ENCODE measurements at places on chromosomes 12 and 14.

GRCh38 chr14:98298481-98299244, 973.3 kb downstream of the BCL11B start:
- no peak for DNase-seq

DNA sequence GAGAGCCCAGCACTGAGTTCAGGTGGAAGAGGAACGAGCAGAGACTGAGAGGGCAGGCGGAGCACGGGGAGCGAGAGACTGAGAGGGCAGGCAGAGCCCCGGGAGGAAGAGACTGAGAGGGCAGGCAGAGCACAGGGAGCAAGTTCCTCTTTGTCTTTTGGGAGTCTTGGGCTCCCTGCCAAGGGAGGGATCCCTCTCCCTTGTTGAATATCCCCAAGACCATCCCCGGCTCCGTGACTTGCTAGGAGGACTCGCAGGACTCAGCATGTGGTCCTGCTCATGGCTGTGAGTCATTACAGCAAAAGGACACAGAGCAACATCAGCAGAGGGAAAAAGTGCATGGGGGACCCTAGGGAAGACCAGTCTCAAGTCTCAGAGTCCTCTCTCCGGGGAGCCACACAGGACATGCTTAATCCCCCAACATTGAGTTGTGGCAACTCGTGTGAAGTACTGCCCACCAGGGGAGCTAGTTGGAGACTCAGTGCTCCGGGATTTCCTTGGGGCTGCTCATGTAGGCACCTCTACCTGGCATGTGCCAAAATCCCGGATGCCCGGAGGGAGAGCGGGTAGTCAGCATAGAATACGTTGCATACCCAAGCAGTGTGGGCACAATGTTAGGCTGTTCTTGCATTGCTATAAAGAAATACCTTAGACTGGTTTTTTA, 81.0 kb downstream of the CCDC92 start:
- peak; percentile 74 for DNase-seq

DNA sequence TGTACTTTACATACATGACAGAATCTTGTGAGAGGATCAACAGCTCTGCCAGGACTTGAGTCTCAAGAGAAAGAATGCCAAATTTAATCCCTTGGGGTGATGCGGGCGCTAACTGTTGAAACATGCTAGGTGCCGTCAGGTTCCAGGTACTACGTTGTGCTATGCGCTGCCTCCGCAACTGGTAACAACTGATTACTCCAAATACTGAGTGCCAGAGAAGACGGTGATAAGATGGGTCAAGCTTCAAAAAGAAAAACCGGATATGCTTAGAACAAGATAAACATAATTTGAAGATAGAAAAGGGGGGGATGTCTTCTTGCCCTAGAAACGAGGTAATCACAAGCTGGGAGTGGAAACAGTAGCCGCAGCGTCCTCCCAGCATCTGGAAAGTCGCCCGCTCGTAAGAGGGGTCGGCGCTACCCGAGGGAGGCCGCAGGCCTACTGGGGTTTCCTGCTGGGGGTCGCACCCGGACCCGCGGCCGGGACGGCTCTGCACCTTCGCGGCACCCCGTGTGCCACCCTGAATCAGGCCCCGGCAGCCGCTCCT, 678 bp downstream of the ZBTB25 start:
- no peak for DNase-seq

- DNase-seq, result no peak
These were observed 37.0 kb upstream of the ANO2 start for GRCh38 chr12:5982106-5982505.

DNA sequence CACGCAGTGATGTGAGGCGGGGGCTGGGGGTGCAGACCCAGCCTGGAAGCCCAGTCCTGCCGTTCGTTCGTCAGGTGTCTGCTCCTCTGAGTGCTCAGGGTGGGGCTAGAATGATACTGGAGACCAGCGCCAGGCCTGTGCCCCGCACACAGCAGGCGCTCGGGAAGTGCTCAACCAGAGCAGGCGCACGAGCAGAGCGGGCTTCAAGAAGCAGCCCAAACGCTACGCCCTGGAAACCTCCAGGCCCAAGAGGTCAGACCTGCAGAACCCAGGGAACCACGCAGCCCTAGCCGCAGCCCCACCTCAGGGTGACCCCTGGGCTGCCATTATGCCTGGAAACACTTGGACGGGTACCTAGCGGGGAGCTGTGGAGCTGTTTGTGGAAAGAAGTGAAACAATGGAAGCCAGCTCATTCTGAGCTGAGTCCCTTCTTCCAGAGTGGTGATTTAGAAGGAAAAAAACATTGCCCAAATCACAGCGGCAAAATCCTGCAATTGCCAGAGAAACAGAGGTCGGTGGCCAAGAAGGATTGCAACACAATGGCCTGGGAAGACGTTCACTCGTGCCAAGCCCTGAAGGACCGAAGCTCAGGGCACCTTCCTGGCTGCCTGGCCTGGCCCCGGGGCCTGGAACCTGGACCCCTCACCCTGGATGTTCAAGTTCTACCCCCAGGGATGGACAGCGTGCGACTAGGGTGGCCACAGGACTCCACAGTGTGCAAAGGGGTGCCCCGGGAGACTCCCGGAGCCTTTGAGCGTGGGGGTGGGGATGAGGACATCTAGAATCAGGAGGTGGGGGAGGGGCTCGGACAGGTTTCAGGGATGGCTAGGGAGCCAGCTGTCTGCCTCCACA, 40.4 kb upstream of the DIO3 start:
- no peak for DNase-seq

GRCh38 chr12:3553221-3553620, 62.2 kb downstream of the PRMT8 start:
- no peak for DNase-seq

DNA sequence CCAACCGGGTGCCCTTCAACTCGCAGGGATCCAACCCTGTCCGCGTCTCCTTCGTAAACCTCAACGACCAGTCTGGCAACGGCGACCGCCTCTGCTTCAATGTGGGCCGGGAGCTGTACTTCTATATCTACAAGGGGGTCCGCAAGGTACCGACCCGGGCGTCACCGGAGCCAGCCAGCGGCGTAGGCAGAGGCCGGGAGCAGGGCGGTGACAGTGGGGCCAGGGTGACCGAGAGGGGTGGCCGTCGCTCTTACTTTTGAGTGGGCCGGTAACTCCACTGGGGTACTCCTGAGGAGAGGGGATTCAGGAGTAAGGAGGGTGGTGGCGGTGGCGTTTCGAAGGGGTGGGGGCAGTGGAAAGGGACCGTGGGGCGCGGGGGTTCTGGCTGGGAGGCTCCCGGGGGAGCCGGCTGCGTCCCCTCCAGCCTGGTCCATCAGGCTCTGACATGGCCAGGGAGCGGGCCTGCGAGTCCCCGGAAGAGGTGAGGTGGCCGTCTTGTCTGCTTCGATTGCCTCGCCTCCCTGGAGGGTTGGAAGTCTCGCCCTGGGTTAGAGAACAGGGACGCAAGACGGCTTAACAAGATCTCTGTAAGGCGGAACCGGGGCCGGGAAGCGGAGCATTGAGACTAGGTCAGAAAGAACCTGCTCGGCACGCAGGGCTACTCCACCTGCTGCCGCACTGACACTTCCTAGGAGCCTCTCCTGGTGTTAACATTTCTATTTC, 491 bp downstream of the WDR20 start:
- peak; percentile 24 for DNase-seq

DNA sequence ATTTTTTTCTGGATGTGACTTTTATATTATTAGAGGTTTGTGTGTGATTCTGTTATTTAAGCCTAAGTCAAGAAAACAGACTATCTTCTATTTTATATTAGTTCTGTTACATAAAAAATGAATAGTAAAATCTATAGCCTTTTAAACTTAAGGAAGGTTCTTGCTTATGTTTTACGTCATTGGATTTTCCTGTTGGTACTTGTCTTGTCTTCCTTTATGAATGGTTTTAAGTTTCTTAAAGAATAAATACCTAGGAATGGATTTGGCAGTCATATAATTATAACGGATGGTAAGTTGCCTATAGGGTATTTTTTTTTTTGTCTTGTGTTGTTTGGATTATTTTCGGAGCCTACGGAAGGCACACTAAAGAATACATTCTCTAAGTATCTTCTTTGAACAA, 161.8 kb upstream of the PTPRQ start:
- DNase-seq, result no peak
